Urinary bladder (tissue), 4 donors: ENCODE measurements at places on chromosomes 13 and 19. TPM values are rescaled to one million over a fixed set of nuclear protein-coding genes. Genes with fewer than 3 reads are reported as not detected.

- DNase-seq: no peak
These were observed 1251.9 kb downstream of the PCDH17 start for GRCh38 chr13:58883405-58883804.

DNA sequence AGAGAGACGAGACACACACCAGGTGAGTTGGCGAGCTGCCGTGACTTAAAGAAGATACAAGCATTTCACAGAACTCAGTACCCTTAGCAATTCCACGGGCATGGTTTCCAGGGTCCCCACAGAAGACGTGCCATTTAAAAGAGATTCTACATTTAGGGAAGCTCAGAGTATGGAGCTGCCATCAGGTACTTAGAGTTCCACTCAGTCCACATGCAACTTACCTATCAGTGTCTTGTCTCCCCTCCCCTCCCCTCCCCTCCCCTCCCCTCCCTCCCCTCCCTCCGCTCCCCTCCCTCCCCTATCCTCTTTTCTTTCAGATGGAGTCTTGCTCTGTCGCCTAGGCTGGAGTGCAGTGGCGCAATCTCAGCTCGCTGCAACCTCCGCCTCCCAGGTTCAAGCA, 12.2 kb downstream of the ZNF30 start:
- DNase-seq: no peak

DNA sequence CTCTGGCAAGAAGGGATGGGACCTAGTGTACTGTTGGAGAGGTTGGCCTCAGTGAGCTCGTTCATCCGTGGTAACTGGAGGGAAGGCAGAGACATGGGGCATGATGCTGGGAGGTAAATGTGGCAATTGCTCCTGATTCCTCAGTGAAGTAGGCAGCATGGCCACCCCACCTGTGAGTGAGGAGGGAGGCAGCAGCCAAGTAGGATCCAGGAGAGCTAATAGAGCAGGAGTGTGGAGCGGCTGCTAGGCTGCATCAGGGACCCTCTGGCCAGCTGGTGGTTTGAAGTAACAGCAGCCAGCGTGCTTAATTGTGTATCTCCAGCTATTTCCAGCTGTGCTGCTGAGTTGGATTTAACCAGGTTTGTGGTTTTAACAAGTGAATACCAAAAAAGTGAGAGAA, 24.7 kb downstream of the TM9SF2 start:
- DNase-seq: no peak

DNA sequence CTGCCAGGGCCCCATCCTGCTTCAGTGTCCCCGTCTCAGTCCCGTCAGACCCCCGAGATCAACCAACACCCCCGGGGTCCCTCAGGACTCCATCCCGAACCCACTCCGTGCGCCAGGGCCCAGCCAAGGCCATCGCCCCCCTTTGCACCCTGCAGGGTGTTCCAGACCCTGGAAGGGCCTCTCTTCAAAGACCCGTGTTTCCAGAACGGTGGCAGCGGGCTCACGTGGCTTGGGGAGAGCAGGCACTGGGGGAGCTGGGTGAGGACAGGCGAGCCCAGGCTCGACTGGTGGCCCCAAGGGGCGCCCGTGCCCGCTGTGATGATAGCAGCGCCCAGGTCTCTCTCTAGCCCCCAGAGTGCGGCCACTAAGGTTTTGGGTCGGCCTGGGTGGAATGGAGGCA, 1.4 kb downstream of the KASH5 start:
- DNase-seq: no peak

The ZNF845 gene
- 3.4 TPM for polyA plus RNA-seq

DNA sequence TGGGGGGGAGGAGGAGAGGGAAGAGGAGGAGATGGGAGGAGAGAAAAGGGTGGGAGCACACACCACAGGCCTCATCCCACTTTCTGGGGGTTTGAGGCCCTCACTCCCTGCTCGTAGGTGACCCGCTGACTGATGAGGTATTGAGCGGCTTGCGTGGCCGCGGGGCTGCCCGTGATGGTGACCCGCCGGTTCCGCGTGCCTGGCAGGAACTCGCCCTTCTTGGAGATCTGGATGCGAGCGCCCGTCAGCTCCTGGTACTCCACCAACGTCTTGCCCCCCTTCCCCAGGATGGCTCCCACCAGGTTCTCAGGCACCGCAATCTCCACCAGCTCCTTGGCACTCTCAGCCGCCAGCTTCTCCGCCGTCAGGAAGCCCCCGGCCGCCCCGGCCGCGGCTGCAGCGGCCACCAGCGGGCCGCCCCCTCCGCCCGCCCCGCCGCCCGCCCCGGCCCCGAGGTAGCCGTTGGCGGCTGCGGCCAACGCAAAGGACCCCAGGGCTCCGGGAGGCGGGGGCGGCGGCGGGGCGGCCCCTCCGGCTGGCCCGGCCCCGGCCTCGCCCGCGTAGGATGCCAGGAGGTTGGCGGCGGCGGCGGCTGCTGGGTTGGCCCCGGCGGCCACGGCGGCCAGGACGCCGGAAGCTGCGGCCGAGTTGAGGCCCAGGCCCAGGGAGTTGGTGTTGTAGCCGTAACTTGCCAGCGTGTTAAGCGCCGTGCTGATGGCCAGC, 25.4 kb upstream of the NANOS2 start:
- no peak for DNase-seq
